ENCODE measurements at places on chromosomes 2 and 18. TPM values are rescaled to one million over a fixed set of nuclear protein-coding genes. Genes with fewer than 3 reads are reported as not detected.

SPC25 gene
- 0.56 TPM for total RNA-seq

MC5R gene
- total RNA-seq, result not detected

NEUROD1 gene
- not detected for total RNA-seq

DPP4 gene
- total RNA-seq, result 1.7 TPM

INO80D gene
- total RNA-seq, result 15.8 TPM
